Spleen (tissue), 13 donors: ENCODE measurements at places on chromosomes 4 and X. TPM values are rescaled to one million over a fixed set of nuclear protein-coding genes. Genes with fewer than 3 reads are reported as not detected.
A peak's percentile ranks its signal among the peaks of the same experiment; 100 is the strongest.

CXCL3 gene
- 3.7 TPM for total RNA-seq

DNA sequence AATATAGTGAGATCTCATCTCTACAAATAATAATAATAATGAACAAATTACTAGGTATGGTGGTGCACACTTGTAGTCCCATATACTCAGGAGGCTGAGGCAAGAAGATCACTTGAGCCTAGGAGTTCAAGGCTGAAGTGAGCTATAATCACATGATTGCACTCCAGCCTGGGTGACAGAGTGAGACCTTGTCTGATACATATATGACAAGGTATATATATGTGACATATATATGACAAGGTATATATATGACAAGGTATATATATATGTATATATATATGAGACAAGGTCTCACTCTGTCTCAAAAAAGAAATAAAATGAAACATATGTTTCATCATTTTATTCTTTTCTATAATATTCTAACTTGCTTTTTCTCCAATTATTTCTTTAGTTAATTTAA lies 278.1 kb upstream of the TET2 start:
- H3K27ac ChIP-seq: no peak overlapping the region
- no peaks in the 10 kb centered on the region for H3K27me3 ChIP-seq
- H3K36me3 ChIP-seq: no peaks in the 10 kb centered on the region
- no peak overlapping the region for H3K4me3 ChIP-seq

DNA sequence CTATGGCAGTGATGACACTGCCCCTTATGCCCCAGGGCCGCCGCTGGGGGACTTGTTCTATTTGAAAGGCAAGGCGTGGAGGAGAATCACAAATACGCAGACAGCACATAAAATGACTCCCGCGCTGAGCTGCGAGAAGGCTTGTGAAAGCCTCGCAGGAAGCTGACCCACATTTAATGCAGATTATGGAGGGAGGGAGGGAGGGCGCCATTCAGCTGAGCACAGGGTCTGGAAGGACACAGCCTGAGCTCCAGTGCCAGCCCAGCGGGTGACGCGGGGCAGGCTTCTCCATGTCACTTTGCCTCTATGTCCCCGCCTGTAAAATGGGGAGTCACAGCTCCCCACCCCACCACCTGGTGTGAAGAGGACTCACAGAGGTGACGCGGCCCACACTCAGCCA lies 14.3 kb downstream of the ABLIM2 start:
- peak overlapping the region; percentile 74 for H3K27ac ChIP-seq
- H3K4me3 ChIP-seq: no peak overlapping the region
- H3K4me1 ChIP-seq: peaks cover 58% of the 10 kb centered on the region
- no peaks in the 10 kb centered on the region for H3K36me3 ChIP-seq
- DNase-seq: no peak
- H3K27me3 ChIP-seq: no peaks in the 10 kb centered on the region

COL4A5 gene
- total RNA-seq: 19.6 TPM

DNA sequence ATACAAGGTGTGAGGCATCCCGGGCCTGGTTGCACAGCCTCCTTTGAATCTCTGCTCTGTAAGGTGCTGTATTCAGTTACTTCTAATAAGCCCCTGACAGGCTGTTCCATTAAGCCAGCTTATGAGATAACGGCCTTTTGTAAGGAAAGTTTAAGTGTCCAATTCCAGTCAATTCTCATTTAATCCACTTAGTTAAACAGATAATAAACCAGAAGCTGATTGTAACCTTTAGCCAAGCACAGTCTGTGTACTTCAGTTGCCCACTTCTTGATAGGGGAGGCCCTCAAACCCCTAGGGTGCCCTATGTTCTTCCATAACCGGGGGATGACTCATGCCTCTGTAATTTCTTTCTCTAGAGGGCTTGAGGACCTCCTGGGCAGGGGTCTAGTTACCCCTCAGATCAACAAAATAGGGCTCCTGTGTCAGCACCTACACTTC lies 63.4 kb downstream of the RASL11B start:
- H3K27me3 ChIP-seq: no peaks in the 10 kb centered on the region
- H3K4me1 ChIP-seq: no peaks in the 10 kb centered on the region
- H3K27ac ChIP-seq: no peak overlapping the region

KIF4A gene
- 2.1 TPM for total RNA-seq
